Mammary epithelial cell (primary cell): ENCODE measurements at places on chromosomes 1 and 21. TPM values are rescaled to one million over a fixed set of nuclear protein-coding genes. Genes with fewer than 3 reads are reported as not detected.

The LRRC3 gene
- polyA plus RNA-seq: 2.7 TPM

The SEMA6C gene
- polyA plus RNA-seq: 0.44 TPM

The CELA2A gene
- not detected for polyA plus RNA-seq

The NR1I3 gene
- polyA plus RNA-seq: not detected

The GNG4 gene
- polyA plus RNA-seq: 0.25 TPM

The MARK1 gene
- polyA plus RNA-seq: 5.0 TPM

The INSRR gene
- not detected for polyA plus RNA-seq

The OR14K1 gene
- not detected for polyA plus RNA-seq

The LORICRIN gene
- polyA plus RNA-seq: not detected

The PIK3R3 gene
- 7.3 TPM for polyA plus RNA-seq

The LRRC71 gene
- polyA plus RNA-seq: not detected

The ENAH gene
- 37.1 TPM for polyA plus RNA-seq

The ADAM30 gene
- polyA plus RNA-seq: not detected

The CFHR5 gene
- polyA plus RNA-seq: not detected

The KAZN gene
- 3.1 TPM for polyA plus RNA-seq

The PROX1 gene
- polyA plus RNA-seq: 0.09 TPM

The LRRC8B gene
- polyA plus RNA-seq: 1.7 TPM

The MCOLN3 gene
- 9.4 TPM for polyA plus RNA-seq

The CR1L gene
- polyA plus RNA-seq: not detected

The MCOLN2 gene
- polyA plus RNA-seq: 1.9 TPM

The TMCC2 gene
- 1.4 TPM for polyA plus RNA-seq

The GUCA2B gene
- polyA plus RNA-seq: not detected

The MRPL55 gene
- polyA plus RNA-seq: 66.4 TPM

The AJAP1 gene
- 3.0 TPM for polyA plus RNA-seq

The KIF21B gene
- polyA plus RNA-seq: 0.12 TPM

The KCNC4 gene
- 3.6 TPM for polyA plus RNA-seq

The KRTAP10-1 gene
- not detected for polyA plus RNA-seq

The RORC gene
- polyA plus RNA-seq: 0.09 TPM

The KIF26B gene
- 0.20 TPM for polyA plus RNA-seq

The TMEM52 gene
- 1.3 TPM for polyA plus RNA-seq

The CSF3R gene
- not detected for polyA plus RNA-seq

The CALML6 gene
- 0.20 TPM for polyA plus RNA-seq

The CHAF1B gene
- 10.3 TPM for polyA plus RNA-seq

The PHGDH gene
- polyA plus RNA-seq: 65.8 TPM

The OPRD1 gene
- polyA plus RNA-seq: not detected

The C1orf105 gene
- polyA plus RNA-seq: not detected

The TFF2 gene
- not detected for polyA plus RNA-seq

The RGS7 gene
- polyA plus RNA-seq: not detected

The FCRL1 gene
- not detected for polyA plus RNA-seq

The ZSCAN20 gene
- 1.3 TPM for polyA plus RNA-seq

The MROH7 gene
- not detected for polyA plus RNA-seq

The FAM43B gene
- 0.28 TPM for polyA plus RNA-seq

The UBE2U gene
- polyA plus RNA-seq: not detected
